ENCODE measurements at places on chromosomes 13 and 19.

DNA sequence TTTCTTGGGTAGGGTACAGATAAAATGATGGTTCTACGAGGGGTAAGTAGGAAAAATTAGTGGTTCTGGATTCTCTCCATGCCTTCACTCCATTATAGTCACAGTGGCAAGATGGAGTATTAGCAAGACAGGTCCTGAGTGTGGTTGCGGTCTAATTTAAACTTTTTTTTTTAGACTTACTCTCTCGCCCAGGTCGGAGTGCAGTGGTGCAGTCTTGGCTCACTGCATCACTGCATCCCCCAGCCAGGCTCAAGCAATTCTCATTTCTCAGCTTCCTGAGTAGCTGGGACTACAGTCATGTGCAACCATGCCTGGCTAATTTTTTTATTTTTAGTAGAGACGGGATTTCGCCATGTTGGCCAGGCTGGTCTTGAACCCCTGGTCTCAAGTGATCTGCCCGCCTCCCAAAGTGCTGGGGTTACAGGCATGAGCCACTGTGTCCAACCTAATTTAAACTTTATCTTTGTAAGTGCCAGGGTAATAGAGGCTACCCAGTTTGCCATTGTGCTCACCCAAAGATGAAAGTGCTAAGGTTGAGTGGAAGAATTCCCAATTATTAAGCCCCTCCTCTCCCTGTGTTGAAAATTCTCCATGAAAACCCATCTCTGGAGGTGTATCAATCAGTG, 135.6 kb downstream of the TM9SF2 start:
- no peak for DNase-seq

DNA sequence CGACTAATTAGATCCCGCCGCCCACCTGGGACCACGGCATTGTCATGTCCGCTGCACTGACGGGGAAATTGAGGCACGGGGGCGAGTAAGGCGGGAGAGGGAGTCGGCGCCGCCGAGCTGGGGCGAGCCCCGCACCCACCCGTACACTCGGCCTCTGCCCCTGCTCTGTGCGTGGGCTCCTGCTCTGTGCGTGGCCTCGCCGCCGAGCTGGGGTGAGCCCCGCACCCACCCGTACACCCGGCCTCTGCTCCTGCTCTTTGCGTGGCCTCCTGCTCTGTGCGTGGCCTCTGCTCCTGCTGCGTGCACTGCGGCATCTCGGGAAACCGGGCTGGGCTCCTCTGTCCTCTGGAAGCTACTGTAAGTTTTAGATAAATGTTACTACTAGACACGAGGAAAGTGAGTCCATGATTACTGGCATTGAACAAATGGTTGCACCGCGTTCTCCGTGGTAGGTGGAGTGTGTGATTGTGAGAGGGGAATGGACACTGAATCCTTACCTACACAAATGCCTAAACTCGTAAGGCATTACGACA, 826 bp upstream of the C1QTNF9 start:
- DNase-seq: no peak

DNA sequence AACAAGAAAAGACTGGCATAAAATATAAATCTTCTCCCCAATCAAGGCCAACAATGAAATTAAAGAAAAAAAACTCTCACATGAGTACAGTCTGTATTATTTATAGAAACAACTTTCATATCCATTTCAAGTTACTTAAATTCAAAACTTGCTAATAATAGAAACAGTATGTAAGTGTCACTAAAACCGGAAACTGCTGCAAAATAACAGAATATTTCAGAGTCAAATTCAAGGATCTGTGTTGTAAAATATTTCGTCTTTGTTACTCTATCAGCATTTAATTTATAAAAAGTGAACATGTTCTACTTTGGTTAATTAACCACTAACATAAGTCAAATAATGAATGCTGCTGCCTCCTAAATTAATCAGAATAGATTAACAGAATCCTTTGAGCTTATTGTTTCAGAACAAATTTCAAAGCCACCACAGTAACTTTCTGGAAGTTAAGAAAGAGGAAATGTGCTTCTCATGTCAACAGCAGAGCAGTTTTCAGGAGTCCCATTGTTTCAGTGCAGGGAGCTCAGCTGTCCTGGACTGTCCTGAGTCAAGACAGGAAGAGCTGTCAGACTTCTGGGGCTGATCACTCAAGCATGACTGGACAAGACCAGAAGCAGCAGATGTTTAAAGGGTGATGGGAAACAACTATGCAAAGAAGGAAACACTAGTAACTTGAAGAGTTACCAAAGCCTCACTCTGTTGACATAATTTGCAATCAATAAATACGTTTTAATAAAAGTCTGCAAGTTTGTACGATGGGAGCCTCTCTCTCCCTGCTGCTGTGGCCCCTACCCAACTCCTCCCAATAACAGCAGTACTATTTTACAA, 76.9 kb downstream of the FOXO1 start:
- DNase-seq: no peak

DNA sequence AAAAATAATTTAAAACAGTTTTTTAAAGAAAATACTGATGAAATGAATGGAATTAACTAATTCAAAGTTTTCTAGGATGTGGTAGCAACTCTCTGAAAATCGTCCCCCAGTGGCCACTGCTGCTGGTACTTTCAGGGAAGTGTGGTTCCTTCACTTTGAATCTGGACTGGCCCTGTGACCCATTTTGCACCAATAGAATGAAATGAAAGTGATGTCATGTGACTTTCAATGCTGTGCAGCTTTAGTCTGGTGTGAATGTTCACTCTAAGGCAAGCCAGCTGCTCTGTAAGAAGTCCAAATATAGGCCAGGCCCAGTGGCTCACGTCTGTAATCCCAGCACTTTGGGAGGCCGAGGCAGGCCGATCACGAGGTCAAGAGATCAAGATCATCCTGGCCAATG, 26.4 kb upstream of the HNRNPA1L2 start:
- no peak for DNase-seq

- no peak for DNase-seq
Observed at GRCh38 chr19:343941-344624, 513 bp downstream of the MIER2 start.

DNA sequence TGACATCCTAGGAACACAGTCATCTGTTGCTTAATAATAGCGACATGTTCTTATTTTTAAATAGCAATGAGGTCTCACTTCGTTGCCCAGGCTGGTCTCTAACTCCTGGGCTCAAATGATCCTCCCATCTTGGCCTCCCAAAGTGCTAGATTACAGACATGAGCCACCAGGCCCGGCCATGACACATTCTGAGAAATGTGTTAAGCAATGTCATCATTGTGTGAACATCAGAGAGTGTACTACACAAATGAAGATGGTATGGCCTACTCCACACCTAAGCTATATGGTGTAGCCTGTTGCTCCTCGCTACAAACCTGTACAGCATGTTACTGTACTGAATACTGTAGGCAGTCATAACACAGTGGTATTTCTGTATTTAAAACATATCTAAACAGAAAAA, 24.6 kb upstream of the GARRE1 start:
- no peak for DNase-seq

DNA sequence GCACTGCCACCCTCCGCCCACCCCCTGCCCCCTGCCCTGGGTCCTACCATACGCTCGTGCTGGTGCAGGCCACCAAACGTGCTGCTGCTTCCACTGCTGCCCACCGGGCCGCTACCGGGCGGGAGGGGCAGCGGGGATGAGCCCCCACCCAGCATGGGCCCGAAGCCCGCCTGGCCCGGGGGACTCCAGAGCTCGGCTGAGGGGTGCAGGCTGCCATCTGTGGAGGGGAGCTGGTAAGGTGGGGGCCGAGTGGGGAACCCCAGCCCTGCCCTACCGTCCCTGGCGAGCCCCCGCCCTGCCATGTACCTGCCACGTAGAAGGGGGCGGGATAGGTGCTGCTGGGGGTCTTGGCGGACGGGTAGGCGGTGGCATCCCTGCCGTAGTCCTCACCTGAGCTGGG, 16.7 kb upstream of the UQCR11 start:
- no peak for DNase-seq

GRCh38 chr13:48162217-48162616, 67.3 kb upstream of the MED4 start:
- no peak for DNase-seq

DNA sequence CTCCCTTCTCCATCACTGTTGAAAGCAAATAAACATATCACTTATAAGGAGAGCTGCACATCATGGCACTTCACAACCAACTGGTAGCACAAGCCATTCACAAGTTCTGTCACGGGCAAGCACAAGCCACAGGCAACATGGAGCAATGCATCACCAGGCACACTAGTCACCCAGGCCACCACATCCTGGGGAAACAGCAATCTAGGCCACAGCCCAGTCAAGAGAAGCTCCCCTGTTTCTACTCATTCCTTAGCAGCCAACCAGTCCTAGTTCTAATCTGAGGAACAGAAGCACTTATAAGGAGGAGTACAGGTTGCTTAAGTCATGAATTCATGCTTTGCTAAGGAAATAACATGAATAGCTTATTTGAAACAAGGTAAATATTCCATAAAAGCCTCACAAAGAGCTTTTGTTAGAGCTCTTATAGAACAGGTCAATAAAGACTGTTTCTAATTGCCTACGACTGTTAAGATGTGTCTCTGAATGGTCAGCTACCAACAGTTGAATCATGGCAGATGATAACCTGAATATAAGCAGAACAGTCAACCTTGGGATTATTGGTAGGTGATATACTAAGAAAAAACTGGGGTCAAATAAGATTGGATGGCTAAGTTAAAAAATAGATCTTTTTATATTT, 169.0 kb downstream of the TBC1D4 start:
- no peak for DNase-seq

DNA sequence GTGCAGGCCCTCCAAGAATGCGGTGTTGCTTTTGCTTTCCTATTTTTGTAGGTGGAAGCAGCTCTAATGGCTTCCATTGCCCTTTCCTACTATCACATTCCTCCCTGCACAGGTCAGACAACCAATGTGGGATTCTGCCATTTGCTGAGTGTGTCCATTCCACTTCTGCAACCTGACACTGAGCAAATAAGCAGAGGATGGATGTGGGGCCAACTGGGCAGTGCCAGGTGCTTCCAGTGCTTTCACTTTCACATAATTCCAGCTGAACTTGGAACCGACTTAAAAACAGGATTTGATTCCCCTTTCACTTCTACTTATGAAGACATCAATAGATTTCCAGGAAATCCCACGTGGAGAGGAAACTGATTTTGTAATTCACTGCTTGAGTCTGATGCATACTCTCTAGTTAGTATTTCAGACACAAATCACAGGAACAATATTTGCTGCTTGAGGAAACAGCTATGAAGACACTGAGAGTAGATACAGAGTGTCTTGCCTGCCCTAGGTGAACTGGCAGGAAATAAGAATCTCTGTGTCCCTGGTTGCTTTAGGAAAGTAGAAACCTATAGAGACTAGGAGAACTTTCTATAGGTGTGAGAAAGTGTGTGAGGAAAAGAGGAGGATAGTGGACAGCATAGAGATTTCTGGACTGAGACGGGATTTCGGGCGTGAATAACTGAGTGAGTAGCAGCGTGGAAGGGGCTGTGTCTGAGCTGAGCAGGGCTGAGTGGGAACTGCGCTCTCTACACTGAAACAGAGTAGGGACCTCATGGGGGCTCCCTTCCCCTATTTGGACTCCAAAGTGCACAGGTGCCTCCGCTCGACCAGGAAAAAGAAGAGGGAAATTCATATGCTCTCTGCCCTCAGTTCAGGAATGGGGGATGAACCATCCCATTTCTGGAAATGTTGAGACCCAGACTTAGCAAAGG, 22.5 kb downstream of the LGALS16 start:
- no peak for DNase-seq

DNA sequence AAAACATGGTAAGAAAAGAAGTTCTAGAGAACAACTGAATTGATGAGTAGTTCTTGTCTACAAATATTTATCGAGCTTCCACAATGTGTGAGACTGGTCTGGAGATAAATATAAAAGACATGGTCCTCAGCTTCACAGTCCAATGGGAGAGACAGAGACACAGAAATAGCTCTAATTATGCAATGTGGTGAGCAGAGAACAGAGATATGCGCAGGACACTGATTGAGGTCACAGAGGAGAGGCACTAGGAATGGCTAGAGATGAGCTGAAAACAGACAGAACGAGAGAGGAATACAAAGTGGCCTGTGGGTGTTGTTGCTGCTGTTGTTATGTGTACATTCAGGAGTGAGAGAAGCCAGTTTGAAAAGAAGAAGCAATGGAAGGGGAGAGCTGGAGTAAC, 53.2 kb downstream of the GPALPP1 start:
- no peak for DNase-seq

GRCh38 chr13:30898678-30899241, 7.3 kb upstream of the MEDAG start:
- DNase-seq: no peak

- no peak for DNase-seq
Observed at GRCh38 chr19:18338541-18338940, 1.9 kb upstream of the PGPEP1 start.

- peak; percentile 19 for DNase-seq
Observed at GRCh38 chr13:38763446-38764381, 76.8 kb downstream of the FREM2 start.

DNA sequence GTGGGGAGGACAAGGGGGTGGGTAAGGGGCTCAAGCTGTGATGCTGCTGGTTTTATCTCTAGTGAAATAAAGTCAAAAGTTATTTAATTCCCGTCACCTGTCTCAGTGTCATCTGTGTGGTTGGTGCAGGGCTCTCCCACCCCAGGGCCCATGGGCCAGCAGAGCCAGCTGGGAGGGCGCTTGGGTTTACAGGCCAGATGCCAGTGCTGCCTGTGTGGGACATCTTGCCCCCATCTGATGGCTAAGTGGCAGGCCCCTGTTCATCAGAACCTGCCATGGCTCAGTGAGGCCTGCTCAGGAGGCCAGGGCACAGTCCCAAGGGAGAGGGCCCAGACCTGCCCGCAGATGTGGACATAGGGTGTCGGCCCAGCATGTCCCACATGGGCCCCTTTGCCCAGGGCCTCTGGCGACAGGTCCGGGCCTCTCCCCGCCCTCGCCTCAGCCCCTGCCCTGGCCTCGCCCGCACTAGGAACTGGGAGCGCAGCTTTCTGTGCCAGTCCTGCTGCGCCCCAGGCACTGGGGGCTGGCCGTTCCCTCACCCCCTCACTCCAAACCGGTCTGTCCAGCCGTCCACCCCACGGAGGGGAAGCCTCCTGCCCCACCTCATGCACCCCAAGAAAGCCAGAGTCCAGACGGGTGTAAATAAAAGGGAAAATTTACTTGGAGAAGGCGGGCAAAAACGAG, 5.3 kb downstream of the ZNF296 start:
- DNase-seq: no peak

- no peak for DNase-seq
Observed at GRCh38 chr19:19226204-19226603, 14.4 kb downstream of the NCAN start.

- DNase-seq: no peak
Observed at GRCh38 chr19:50873056-50873455, at the start of gene KLK2. TSS of gene KLK2 (plus strand) at chr19:50873439. CDS start at chr19:50873474, 35 bp downstream.

DNA sequence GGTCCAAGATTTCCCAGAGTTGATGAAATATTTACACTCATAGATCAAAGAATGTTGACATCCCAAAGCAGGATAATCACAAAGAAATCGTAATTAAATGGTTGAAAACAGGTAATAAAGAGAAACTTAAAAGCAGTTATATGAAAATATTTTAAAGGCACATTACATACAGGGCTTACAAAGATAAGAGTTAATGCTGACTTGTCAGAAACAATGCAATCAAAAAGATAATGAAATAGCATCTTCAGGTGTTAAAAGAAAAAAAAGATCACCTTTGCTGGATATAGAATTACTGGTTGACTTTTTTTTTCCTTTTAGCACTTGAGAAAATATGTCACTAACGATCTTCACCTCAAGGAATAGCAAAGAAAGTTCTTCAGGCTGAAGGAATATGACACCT, 48.8 kb downstream of the KCTD15 start:
- DNase-seq: no peak

- DNase-seq: no peak
Observed at GRCh38 chr13:61413572-61414535, 1.8 kb downstream of the PCDH20 start.

GRCh38 chr13:110289174-110289573, 17.8 kb downstream of the COL4A1 start:
- no peak for DNase-seq
